Progenitor cell of endocrine pancreas (in vitro differentiated cells): ENCODE measurements at places on chromosomes 16 and 17.

- no peak for DNase-seq
Observed at GRCh38 chr16:3949946-3950342, 69.4 kb upstream of the CREBBP start.

DNA sequence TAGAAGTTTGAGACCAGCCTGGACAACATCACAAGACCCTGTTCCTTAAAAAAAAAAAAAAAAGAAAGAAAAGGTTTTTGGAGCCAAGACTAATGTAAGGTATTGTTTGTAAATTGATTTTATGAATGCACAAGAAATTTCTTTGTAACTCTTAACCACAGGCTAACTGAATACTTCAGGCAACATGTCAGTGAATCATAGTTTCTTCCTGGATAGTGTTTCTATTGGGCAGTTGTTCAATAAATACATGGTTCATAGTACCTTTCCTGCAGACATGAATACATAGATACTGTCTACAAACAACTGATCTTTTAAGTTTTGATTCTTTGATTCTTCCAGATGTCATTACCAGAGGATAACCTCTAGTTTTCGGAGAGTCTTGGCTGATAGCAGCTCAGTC is 11.6 kb downstream of the DDX42 start:
- no peak for DNase-seq

DNA sequence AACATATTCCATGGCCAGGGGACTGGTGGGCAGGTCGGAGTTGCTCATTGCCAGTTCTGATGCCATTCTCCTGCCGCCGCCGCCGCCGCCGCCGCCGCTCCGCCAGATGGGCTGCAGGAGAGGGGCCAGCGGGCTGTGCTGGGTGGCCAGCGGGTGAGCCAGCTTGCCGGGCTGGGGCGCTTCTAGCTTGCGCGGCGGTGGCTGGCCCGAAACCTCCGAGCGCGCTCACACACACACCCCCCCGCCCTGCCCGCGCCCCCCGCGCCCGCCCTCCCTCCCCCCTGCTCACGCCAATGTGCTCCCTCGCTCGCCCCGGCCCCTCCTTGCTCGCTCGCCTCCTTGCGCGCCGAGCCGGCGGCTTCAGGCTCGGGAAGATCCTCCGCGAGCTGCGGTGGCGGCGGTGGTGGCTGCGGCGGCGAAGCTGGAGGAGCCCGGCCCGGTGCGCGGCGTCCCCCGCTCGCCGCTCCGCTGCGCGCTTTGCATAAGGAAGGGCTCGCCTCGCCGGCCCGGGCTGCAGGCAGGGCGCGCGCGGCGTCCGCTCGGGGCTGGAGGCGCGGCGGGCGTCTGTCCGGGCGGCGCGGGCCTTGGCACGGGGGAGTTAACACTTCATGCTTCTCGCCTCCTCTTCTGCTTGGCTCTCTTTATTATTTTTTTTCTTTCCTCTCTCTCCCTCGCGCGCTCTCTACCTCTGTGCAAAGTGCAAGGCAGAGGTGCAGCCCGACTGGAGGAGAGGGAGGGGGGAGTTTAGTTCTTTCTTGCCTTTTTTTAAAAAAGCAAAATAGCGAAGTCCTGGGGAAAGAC is 500 bp downstream of the MAF start:
- DNase-seq: peak; percentile 47

- DNase-seq: no peak
Observed at GRCh38 chr17:78437508-78438169, 59.2 kb downstream of the PGS1 start.

GRCh38 chr17:8900626-8901585 is 33.4 kb upstream of the PIK3R6 start:
- DNase-seq: no peak

- DNase-seq: no peak
Observed at GRCh38 chr16:82955741-82956348, 329.1 kb downstream of the CDH13 start.

GRCh38 chr17:62687997-62688396 is 60.5 kb downstream of the MRC2 start:
- no peak for DNase-seq

DNA sequence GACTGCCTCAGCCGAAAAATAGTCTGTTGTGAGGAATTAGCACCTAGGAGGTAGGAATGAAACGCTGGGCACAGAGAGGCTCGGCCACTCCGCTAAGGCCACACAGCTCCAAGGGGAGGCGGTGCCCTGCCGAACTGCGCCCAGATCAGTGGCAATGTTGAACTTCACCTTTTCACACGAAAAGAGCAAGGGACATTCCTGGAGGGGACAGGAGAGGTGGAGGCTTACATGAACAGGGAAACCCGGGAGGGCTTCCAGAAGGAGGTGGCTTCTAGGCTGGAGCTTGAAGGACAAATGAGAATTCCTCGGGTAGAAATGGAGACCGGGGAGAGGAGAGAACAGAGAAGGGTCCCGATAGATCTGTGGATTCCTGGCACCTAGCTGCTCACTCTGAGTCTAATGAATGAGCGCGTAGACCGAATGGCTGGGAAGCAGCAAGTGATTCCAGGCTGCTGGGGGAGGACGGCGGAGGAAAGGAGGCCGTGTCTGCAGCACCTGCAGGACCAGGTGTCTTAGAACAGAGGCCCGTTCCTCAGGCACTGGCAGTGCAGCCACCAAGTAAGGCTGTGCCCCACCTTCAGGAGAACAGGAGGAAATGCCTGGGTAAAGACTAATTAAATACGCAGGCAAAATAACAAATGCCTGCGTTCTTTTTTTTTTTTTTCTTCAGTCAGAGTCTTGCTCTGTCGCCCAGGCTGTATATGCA is 722 bp upstream of the SLC38A10 start:
- DNase-seq: peak; percentile 37

- DNase-seq: no peak
Observed at GRCh38 chr17:50196036-50196435, 5.4 kb downstream of the COL1A1 start.

DNA sequence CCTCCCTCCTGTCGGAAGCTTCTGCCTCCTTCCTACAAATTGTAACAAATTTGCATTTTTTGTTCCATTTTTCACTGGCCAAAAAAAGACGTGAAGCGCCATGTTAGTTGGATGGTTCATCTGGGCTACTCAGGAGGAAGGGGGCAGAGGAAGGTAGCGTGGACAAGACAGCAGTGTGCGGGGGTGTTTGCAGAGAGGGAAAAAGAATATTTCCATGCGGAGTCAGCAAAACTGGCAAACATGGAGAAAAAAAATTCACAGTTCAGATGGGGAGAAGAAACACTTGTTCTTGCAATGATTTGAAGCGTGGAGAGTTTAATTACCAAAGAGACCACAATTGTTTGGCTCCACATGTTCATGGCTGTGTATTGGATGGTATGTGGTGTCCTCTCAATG is 138.8 kb upstream of the ERCC4 start:
- no peak for DNase-seq

GRCh38 chr16:59634004-59634579 is 900.0 kb upstream of the GOT2 start:
- no peak for DNase-seq

GRCh38 chr17:44922746-44923470 is 7.6 kb upstream of the GFAP start:
- no peak for DNase-seq

DNA sequence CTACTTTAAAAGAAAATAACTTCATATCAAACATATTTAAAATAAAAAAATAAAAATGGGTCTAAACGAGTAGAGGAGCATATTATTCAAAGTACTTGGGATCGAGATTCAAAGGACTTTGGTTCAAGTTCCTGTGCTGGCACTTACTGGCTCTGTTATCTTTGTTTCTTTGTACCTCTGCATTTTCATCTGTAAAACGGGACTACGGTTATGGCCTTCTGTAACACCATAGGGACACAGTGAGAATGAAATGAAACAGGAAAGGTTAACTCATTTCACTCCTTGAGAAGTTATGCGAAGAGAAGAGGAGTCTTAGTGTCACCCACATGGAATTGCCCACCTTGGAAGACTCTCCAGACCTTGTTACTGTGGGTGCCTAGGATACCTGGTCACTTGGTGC is 379.1 kb upstream of the CCL2 start:
- DNase-seq: no peak

GRCh38 chr16:48295488-48296281 is 48.3 kb upstream of the ABCC11 start:
- no peak for DNase-seq

GRCh38 chr17:3770466-3770865 is 30.5 kb downstream of the ITGAE start:
- no peak for DNase-seq

DNA sequence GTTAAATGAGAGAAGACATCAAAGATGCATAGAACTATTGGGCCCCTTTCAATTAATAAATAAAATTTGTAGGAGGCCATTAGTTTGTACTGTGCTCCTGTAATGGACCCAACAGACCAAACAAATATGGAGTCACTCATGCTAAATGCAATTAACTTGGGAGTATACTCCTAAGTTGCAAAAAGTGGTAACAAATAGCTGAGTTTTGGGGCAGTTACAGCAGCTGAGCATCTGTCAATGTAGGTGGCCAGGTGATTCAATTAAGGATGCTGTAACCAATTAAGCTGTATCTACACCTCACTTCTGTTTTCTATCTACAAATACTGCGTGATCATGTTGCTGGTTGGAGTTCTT is 34.9 kb downstream of the WNT9B start:
- DNase-seq: no peak

DNA sequence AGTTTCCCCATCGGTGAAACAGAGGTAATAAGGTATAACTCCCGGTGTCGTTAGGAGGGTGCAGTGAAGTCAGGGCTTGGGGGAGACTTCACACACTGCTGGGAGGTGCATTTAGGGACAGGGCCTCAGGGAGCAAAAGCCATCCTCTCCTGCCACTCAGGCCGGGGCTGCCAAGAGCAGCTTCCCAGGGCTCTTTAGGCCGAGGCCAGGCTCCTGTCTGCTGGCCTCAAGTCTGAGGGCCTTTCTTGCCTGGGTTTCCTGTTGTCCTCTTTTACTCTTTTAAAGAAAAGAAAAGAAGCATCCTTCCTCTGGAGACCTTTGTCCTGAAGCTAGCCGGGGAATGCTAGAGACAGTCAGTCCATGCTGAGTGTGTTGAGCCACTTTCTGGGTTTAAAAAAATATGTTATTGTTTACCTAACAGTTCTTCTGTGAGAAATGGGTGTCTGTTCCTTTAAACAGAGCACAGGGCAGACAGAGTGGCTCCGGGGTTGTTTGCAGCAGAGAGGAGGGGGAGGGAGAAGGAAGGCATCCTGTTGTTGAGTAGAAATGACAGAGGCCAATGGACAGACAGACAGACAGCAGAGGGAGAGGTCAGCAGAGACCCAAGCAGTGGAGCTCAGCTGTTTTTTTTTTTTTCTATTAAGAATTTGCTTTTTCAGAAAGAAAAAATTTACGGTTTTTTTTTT is 79.1 kb downstream of the C17orf67 start:
- DNase-seq: no peak

DNA sequence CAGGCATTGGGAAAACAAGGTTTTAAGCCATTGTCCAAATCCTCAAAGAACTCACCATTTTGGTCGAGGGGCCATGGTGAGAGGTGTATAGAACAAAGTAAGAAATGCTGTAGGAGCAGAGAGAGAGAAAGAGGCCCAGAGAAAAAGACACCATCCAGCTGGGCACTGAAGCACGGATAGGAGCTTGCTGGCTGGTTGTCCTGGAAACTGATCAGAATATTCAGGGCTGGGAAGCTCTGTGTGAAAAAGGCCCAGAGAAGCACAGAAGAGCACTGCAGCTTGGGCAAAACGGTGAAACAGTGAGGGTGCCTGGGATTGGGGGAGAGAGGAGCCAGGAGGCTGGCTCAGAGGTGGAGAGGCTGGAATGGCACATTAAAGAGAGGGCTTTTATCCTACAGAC is 16.5 kb downstream of the HS3ST3B1 start:
- DNase-seq: no peak

GRCh38 chr17:77720946-77721845 is 237.3 kb upstream of the TNRC6C start:
- DNase-seq: no peak

DNA sequence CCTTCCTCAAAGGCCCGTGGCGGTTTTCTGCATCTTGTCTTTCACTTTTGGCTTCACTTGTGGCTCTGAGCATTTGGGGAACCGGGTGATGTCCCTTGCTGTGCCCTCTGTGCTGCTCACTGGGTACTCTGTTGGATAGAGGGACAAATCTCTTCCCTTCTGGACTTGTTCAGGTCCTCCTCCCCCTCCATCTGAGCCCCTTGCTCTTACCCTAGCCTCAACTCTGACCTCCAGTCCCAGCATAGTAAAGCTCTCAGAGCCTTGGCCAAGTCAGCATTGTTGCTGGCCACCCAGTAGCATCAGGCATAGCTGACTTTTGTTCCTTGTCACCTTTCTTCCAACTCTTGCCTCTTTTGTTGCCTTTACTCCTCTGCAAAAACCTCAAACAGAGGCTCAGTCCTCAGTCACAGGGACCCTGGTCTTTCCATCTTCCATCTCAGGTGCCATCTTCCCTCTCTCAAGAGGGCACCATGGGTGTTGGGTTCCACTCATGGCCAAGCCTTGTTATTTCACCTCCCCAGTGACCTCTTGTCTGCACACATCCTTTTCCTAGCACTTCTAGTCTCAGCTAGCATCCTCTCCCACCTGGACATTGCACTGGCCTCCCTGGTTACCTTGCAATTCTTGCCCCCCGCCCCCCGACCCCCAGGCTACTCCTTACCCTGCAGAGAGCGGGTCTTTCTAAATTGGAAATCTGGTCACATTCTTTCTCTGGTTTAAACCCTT is 393 bp upstream of the PSMB10 start:
- DNase-seq: no peak

DNA sequence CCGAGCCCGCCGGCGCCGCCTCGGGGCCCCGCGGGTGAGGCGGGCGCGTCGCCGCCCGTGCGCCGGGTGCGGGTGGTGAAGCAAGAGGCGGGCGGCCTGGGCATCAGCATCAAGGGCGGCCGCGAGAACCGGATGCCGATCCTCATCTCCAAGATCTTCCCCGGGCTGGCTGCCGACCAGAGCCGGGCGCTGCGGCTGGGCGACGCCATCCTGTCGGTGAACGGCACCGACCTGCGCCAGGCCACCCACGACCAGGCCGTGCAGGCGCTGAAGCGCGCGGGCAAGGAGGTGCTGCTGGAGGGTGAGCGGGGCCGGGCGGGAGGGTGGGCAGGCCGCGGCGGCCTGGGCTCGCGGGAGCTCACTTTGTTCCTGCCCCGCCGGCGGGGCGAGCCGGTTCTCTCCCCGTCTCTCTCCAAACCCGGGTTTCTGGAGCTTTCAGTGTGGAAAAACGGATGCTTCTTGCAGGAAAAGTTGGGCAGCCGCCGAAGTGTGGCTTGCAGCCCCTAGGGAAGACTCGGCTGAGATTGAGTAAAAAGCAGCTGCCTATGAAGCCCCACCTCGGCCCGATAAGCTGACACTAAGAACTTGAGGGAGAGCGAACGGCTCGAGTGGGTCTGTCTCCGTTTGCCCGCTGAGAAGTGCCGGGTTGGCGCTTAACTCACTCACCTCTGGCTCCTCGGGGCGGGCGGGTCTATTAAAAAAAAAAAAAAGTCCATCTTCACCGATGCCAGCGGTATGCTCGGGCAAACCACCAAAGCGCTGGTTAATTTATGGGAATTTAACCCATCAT is 677 bp downstream of the SNTB2 start:
- DNase-seq: peak; percentile 34

DNA sequence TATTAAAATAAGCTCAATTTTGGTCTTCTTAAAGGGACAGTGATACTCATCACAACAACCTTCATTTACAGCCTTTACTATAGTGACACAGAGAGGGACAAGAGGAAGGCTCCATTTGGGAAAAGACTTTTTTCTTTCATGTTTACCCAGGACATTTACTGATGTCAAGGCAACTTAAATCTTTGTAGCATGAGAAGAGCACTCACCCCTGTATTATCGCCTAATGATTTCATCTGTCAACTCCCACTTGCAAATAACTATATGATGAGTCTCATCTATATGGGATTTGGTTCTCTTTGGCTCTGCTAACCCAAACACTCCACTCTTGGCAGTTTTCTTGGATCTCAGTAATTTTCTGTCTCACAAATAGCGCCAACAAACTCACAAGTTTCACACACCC is 24.1 kb downstream of the BLMH start:
- no peak for DNase-seq

- no peak for DNase-seq
Observed at GRCh38 chr16:9392956-9393355, 301.5 kb downstream of the HAPSTR1 start.
